ENCODE measurements at places on chromosomes 11 and 22.

DNA sequence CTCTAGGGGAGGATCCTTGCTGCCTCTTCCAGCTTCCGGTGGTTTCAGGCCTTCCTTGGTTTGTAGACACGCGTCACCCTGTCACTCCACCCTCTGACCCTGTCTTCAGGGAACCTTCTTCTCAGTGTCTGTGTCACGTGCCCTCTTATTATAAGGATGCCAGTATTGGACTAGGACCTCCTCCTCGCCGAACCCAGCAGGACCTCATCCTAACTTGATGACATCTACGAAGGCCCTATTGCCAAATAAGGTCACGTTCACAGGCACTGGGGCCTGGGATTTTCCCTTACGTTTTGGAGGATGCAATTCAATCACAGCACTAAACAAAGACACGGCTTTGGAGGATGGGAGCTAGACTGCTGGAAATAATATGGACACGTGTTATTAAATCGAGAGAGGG is 408.7 kb downstream of the BRD1 start:
- H3K36me3 ChIP-seq, result no peaks in the 10 kb centered on the region
- H3K27me3 ChIP-seq, result peaks cover 24% of the 10 kb centered on the region
- H3K4me1 ChIP-seq, result peaks cover 11% of the 10 kb centered on the region
- no peak overlapping the region for H3K4me3 ChIP-seq

DNA sequence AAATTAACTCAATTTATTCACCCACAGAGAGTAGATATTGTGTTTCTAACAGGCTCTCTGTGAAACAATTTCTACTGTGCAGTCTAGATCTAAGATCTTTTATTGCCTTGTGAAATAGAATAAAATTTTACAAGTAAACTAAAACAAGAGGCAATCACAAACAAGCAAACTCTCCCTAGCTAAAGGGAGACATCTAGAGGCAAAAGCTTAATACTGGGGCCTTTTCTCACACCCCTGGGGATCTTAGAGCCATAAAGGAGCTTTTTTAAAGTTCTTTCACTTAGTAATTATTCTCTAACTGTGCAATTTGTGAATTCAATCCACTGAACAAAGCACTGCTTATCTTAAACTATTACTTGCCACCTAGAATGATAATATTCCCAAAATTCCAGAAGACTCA is 19.7 kb downstream of the ALG9 start:
- no peak for DNase-seq
- H3K27me3 ChIP-seq, result no peaks in the 10 kb centered on the region
- peak overlapping the region; percentile 2 for H3K27ac ChIP-seq
- H3K4me3 ChIP-seq, result no peak overlapping the region
- H3K4me1 ChIP-seq, result no peaks in the 10 kb centered on the region
- peaks cover 23% of the 10 kb centered on the region for H3K36me3 ChIP-seq

- H3K4me3 ChIP-seq, result no peak overlapping the region
- no peak for DNase-seq
- peaks cover 2% of the 10 kb centered on the region for H3K4me1 ChIP-seq
Measured at GRCh38 chr22:32685512-32685911, 116.0 kb upstream of the TIMP3 start.

GRCh38 chr11:114684636-114685035 is 6.3 kb downstream of the NXPE2 start:
- DNase-seq, result no peak
- peaks cover 1% of the 10 kb centered on the region for H3K36me3 ChIP-seq
- H3K27me3 ChIP-seq, result no peaks in the 10 kb centered on the region
- H3K27ac ChIP-seq, result no peak overlapping the region

DNA sequence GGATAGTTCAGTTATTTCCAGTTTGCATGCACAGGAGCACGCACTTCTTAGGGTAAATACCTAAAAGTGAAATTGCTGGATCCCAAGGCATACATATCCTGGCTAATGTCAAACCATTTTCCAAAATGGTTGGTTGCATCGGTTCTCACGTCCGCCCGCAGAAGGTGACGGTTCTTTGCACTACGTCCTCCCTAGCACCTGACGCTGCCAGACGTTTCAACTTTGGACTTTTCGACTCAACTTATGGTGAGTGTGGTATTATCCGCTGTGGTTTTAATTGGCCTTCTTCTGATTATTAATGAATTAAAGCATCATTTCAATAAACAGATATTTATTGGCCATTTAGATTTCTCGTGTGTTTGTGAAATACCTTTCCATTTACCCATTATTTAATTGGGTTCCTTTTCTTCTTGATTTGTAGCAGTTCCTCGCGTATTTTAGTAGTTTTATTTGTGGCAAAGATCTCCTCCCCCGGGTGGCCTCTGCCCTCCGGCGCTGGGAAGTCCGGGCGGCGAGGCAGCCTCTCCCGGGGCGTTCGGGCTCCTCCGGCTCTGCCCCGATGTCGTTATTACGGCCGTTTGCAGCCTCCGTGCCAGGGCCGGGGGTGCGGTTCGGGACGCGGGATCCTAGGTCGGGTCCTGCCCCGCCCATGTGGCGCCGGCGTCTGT is at the start of gene JHY:
JHY (plus strand) TSS at position 571 of the 668 bp plus-strand sequence. CDS start 3,091 bp downstream, outside the sequence.
- DNase-seq, result no peak
- peak within 1 kb of the TSS; percentile 96 for H3K27ac ChIP-seq
- H3K36me3 ChIP-seq, result peaks cover 7% of the 10 kb centered on the region

GRCh38 chr11:65842144-65842543 is 8.4 kb downstream of the SNX32 start:
- H3K4me3 ChIP-seq, result no peak overlapping the region
- no peak for DNase-seq
- no peaks in the 10 kb centered on the region for H3K27me3 ChIP-seq

DNA sequence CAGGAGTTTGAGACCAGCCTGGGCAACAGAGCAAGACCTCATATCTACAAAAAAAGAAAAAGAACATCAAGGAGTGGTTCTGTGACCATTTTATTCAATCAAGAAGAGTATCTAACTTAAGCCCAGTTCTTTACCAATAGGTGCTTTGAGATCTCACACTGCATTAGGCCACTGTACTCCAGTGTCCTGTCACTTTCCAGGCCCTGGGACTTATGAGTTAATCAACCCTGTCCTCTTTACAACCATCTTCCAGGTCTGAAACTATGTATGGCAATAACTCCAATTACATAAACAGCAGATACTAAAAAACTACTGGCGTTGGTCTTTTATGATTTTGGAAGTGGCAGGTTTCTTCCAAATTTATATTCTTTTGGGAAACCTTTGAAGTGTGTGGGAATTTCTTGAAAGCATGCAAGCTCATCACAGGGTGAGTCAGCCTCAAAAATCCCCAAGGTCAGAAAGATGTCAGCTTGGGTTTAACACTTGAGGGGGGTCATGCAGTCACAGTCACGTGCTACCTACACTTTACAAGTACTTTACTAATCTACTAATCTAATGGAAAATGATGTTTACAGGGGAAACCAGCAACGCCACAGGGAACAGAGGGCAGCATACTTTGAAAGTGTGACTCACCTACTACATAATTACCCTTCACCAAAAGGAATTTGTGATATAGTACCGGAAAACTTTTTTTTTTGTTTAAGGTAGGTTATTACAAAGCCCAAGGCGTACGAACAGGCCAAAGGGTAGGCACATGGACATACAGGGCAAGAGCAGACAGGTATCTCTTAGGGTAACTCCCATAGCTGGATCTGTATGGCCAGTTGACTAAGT is 15.6 kb downstream of the PISD start:
- no peak overlapping the region for H3K27ac ChIP-seq
- no peaks in the 10 kb centered on the region for H3K27me3 ChIP-seq
- no peaks in the 10 kb centered on the region for H3K4me1 ChIP-seq
- no peak for DNase-seq

- H3K27me3 ChIP-seq, result no peaks in the 10 kb centered on the region
- no peaks in the 10 kb centered on the region for H3K4me1 ChIP-seq
- H3K36me3 ChIP-seq, result peaks cover 35% of the 10 kb centered on the region
- H3K4me3 ChIP-seq, result no peak overlapping the region
Measured at GRCh38 chr22:29641042-29641699, 37.7 kb downstream of the NF2 start.

All from progenitor cell of endocrine pancreas (in vitro differentiated cells).